Activated T-helper 9 cell treated with anti-CD3 and anti-CD28 coated beads, Interleukin-2, amount 50 U/mL, for 16 hours (primary cell): ENCODE measurements at places on chromosomes 16 and 17.

DNA sequence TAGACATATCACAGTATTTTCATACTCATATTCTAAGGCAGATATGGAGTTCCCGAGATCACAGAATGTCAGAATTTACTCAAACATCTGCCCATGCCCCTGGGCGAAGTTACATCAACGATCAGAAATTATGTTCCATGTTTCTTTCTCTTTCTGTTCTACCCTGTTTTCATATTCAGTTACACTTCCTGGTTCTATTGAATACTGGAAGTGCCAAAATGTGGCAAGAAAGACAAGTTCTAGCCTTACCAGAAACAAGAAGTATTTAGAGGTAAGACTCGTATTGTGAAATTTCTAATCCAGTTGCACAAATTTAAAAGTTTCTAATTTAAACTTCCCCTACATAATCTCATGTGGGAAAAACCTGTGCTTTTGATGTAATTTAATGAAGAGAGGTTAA, 36.1 kb downstream of the KCNJ2 start:
- no peak for DNase-seq

DNA sequence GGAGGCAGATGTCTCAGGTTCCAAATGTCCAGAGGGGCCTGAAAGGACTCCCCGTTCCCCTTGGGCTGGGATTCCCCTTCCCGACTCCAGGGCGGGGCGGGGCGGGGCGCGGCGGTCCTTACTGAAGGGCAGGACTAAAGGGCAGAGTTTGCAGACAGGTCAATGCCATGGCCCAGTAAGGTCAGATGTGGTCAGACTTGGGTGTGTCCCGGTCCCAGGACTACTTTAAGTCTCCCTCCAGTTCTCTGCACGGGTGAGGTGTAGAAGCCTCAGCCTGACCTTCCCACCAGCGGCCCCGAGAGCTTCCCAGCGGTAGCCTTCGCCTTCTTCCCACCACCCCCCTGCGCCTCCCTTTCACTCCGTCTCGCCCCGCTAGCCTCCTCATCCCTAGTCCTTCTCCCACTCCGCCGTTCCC, 532 bp downstream of the KDM6B start:
- peak; percentile 46 for DNase-seq

DNA sequence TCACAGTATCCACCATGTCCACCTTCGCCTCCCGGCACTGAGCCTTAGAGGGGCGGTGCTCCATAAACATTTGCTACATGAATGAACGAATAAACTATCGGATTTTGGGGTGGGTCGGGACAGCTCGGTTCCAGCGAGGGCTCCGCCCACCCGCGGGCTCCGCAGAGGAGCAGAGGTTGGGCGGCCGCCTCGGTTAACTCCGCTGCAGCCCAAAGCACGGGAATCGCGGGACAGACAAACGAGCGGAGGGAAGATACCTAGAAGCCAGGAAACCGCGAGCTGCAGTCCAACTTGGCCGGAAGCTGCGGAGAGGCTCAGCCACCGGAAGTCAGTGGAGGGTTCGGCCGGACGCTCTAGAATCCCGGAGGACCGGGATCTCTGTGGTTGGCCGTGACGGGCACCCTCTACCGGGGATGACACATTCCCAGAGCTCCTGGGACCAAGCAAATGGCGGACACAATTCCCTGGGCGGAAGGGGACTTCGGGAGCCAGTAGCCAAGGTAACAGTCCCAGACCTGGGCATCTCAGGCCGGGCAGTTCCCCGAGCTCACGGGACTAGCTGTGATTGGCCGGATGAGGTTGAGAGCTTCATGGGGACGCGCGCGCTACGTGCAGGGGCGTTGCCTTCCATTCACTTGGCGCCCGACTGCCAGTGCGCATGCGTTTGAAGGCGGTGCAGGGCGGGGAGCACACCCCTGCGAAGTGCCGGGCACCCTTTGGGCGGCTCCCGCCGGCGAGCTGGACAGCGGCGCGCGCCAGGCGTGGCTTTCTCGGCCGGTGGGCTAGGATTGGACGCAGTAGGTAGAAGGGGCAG, 489 bp upstream of the MAPK7 start:
- DNase-seq: peak; percentile 93

DNA sequence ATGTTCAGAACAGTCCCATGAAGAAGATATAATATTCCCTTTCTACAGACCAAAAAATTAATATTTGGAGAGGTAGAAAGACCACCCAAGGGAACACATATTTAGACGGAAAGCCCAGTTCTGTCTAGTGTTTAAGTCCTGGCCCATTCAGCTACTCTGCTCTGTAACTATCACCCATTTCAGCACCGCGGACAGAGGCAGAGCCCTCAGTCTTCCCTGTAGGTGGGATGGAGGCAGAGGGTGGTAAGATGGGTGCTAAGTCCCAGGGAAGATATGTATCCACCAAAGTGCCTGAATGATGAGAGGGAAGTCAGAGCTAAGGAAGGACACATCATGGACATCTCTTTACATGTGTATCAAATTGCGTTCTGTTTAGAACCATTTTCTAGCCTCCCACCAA, 27.8 kb upstream of the C16orf78 start:
- DNase-seq: no peak

DNA sequence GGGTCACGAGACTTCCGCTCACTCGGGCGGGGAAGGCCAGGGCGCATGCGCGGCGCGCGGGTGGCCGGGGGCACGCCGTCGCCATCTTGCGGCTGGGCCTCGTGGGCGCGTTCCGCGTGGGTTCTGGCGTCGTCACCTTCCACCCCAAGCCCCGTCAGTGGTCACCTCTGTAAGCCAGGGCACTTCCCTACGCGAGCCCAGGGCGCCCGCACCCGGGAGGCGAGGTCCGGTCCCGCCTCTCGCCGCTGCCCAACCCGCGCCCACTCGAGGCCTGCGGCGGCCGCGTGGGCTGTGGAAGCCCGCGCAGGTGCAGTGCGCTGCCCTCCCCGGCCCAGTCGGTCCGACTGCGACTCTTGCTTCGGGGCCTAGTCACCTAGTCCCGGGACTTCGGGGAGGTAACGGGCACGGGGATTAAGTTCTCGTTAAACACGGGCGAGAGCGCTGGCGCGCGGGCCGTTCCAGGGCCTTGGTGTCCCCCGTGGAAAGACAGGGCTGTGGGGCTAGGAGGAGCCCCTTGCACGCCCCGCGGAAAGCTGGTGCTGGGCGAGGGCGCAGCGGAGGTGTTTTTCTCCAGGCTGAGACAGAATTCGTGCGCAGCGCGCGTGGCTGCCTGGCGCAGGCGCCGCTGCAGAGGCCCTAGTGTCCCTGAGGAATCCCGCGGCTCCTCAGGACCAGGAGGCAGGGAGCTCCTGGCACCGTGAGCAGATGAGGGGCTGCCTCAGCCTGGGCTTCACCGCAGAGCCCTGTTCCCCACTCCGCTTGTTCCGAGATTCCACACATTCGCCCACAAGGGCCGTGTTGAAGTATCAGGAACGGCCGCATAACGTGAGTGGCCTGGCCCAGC, 472 bp upstream of the ARHGDIA start:
- DNase-seq: peak; percentile 94
